ENCODE measurements at places on chromosomes 7 and 10.

- no peak overlapping the region for H3K27ac ChIP-seq
- H3K4me3 ChIP-seq: no peak overlapping the region
- H3K4me1 ChIP-seq: no peaks in the 10 kb centered on the region
- DNase-seq: no peak
Measured at GRCh38 chr7:90869335-90869734, 273.2 kb downstream of the CDK14 start.

- H3K4me3 ChIP-seq: no peak overlapping the region
- H3K27me3 ChIP-seq: no peaks in the 10 kb centered on the region
- DNase-seq: no peak
- H3K27ac ChIP-seq: no peak overlapping the region
Measured at GRCh38 chr7:100684534-100685042, 9.5 kb downstream of the GIGYF1 start.

- no peaks in the 10 kb centered on the region for H3K36me3 ChIP-seq
- H3K4me1 ChIP-seq: no peaks in the 10 kb centered on the region
- DNase-seq: no peak
Measured at GRCh38 chr7:74149603-74150002, 24.6 kb upstream of the EIF4H start.

- DNase-seq: no peak
- no peaks in the 10 kb centered on the region for H3K4me1 ChIP-seq
- peaks cover 28% of the 10 kb centered on the region for H3K36me3 ChIP-seq
- no peak overlapping the region for H3K4me3 ChIP-seq
- no peak overlapping the region for H3K27ac ChIP-seq
- H3K27me3 ChIP-seq: no peaks in the 10 kb centered on the region
Measured at GRCh38 chr10:102517553-102517952, 13.8 kb downstream of the SUFU start.

- no peaks in the 10 kb centered on the region for H3K36me3 ChIP-seq
- DNase-seq: no peak
- no peak overlapping the region for H3K4me3 ChIP-seq
- H3K27ac ChIP-seq: no peak overlapping the region
- no peaks in the 10 kb centered on the region for H3K4me1 ChIP-seq
Measured at GRCh38 chr7:84913731-84914130, 273.1 kb downstream of the SEMA3D start.

DNA sequence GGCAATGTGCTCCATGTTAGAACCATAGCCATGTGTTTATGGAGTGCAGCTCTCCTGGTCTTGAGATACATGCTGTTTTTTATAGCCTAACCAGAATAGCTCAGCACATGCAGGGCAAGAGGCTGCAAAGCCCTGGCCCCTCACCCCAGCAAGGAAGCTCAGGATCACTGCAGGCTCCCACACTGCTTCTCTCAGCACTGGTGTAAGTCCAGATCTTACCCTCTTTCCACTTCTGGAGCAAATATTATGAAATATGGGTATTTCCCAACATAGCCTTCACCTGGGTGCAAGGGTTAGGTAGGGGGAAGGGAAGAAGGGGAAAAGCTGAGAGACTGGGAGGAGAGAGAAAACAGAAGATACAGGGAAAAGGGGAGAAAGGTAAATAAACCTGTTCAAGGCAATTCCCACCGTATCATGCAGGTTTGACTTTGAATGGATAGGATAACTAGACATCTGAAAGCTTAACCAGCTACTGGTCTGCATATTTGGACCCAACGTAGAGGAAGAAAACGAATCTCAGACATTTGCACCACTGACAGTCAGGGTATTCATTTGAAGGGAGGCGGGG lies 19.7 kb downstream of the SKIDA1 start:
- peaks cover 56% of the 10 kb centered on the region for H3K27me3 ChIP-seq
- no peaks in the 10 kb centered on the region for H3K4me1 ChIP-seq
- no peak overlapping the region for H3K4me3 ChIP-seq
- DNase-seq: no peak

DNA sequence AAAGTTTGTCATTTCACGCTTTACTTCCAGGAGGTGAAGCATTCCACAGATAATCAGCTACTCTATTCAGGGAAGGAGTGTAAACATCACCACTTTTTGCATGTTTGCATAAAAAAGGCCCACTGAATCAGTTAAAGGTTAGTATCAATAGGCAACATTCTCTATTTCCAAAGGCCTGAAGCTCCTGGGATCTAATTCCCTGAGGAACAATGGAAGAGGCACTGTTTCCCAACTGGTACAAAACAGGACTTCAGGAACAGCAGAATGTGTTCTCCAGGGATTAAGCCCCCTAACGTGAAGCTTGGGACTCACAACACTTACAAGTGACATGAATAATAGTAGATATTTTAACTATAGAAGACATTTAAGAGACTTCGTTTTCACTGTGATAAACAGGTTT lies 6.1 kb downstream of the LRRN3 start:
- no peak for DNase-seq
- H3K27ac ChIP-seq: no peak overlapping the region
- H3K4me1 ChIP-seq: peaks cover 49% of the 10 kb centered on the region
- H3K36me3 ChIP-seq: peaks cover 19% of the 10 kb centered on the region

DNA sequence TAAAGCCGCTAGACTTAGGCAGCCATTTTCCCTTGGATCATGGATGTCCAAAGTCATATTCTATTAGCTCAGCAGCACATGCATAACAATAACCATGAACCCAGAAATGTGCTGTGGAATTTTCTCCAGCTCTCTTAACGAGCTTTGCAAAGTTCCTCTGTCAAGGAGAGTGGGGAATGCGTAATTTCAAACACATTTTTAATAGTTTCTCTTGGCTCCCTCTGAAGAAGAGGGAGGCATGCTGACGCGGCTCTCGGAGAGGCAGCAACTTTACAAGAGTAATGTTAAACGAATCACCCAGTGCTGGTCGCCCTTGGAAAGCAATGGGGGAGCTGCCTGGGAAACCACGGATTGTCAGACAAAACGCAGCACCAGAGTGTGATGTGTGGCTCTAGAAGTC lies 114.8 kb downstream of the RAB18 start:
- H3K4me1 ChIP-seq: no peaks in the 10 kb centered on the region
- H3K36me3 ChIP-seq: no peaks in the 10 kb centered on the region
- H3K27ac ChIP-seq: no peak overlapping the region
- DNase-seq: no peak

GRCh38 chr10:3525832-3526449 lies 259.1 kb downstream of the KLF6 start:
- peaks cover under 1% of the 10 kb centered on the region for H3K27me3 ChIP-seq
- no peak overlapping the region for H3K27ac ChIP-seq
- no peak for DNase-seq
- no peak overlapping the region for H3K4me3 ChIP-seq

- H3K36me3 ChIP-seq: no peaks in the 10 kb centered on the region
- H3K27me3 ChIP-seq: no peaks in the 10 kb centered on the region
- no peak overlapping the region for H3K27ac ChIP-seq
- no peak overlapping the region for H3K4me3 ChIP-seq
Measured at GRCh38 chr10:54880996-54881395, 80.0 kb upstream of the PCDH15 start.

DNA sequence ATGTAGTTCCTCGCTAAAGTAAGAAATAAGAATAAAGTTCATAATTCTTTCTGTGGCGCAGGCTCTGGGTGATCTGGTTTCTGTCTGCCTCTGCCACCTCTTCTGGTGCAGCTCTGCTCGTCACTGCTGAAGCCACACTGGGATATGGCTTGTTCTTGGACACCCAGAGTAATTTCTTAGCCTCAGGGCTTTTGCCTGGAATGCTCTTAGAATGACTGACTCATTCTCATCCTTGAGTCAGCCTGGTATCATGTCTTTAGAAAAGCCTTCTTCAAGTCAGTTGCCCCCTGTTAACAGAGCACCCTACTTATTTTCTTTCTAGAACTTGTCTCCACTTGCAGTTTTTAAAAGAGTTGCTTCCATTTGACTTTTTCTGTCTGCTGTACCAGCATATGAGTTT lies 2.0 kb downstream of the ZSCAN25 start:
- DNase-seq: no peak
- peaks cover 60% of the 10 kb centered on the region for H3K36me3 ChIP-seq
- H3K27me3 ChIP-seq: peaks cover 2% of the 10 kb centered on the region
- H3K4me1 ChIP-seq: peaks cover 69% of the 10 kb centered on the region

GRCh38 chr10:51137756-51138529 lies 63.7 kb downstream of the PRKG1 start:
- H3K4me1 ChIP-seq: no peaks in the 10 kb centered on the region
- no peaks in the 10 kb centered on the region for H3K27me3 ChIP-seq
- H3K4me3 ChIP-seq: no peak overlapping the region
- H3K27ac ChIP-seq: no peak overlapping the region
- no peak for DNase-seq

DNA sequence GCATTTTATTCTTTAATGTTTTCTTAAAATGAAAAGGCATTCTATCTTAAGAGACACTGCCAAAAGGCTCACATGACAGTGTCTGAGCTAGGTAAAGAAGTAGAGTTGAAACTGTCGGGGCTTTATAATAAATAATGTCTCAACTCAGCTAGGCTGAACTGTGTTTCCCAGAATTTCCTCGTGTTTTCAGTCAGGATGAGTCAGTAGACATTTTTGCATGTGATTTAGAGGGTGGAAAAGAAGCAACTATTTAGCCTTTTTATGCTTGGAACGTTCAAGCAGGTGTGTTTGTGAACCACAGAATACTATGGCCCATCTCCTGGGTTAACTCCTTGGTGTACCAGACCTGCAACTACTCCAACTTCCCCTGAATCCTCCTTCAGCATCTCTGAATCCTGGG lies 23.4 kb upstream of the LIPA start:
- H3K27me3 ChIP-seq: peaks cover 20% of the 10 kb centered on the region
- no peak overlapping the region for H3K4me3 ChIP-seq
- DNase-seq: no peak
- no peaks in the 10 kb centered on the region for H3K36me3 ChIP-seq

DNA sequence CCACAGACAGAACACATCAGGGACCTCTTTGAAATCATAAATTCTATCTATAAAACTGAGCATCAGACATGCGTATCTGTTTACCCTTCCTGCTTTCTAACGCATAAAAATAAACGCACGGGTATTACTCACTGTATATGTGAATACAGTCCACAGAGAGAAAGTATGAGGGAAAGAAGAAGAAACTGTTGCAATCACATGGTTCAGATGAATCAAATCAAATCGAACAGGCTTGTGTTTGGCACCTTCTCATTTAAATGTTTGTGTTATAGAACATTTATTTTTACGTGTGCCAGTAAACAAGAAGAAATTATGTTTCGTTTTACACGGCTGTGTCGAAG lies 322.0 kb downstream of the FRMD4A start:
- peaks cover 31% of the 10 kb centered on the region for H3K4me1 ChIP-seq
- peak overlapping the region; percentile 50 for H3K27ac ChIP-seq
- H3K27me3 ChIP-seq: peaks cover 6% of the 10 kb centered on the region
- DNase-seq: no peak

- peaks cover 45% of the 10 kb centered on the region for H3K4me1 ChIP-seq
- peaks cover 14% of the 10 kb centered on the region for H3K36me3 ChIP-seq
- DNase-seq: peak; percentile 39
- H3K27ac ChIP-seq: peak overlapping the region; percentile 79
Measured at GRCh38 chr10:6300106-6300783, 97.5 kb downstream of the PFKFB3 start.

- H3K36me3 ChIP-seq: no peaks in the 10 kb centered on the region
- H3K27me3 ChIP-seq: peaks cover 14% of the 10 kb centered on the region
- no peaks in the 10 kb centered on the region for H3K4me1 ChIP-seq
Measured at GRCh38 chr7:112147793-112148361, 58.3 kb downstream of the DOCK4 start.

DNA sequence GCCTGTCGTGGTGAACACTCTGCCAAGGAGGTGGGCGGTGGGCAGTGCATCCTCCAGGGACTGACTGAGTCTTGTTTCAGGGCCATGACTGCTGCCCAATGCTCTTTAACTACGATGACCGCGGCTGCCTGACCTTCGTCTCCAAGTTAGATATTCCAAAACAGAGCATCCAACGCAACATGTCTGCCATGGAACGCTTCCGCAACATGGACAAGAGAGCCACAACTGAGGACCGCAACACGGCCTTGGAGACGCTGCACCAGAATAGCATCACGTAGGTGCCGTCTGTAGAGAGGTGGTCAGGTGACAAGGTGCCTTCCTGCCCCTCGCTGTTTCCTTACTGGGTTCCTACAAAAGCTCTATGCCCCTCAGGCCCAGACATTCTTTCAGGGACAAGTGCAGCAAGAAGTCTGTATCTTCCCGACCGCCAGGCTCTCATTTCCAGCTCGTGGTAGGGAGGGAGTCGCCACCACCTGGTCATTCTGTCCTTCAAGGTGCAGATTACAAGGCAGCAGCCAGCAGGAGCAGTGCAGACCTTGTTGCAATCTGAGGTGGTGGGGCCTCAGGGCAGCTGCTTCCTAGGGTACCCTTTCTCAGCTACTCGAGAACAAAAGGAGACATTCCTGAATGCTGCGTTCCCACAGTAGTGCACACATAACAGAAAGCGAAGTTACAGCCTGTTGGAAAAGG lies 14.9 kb upstream of the ARPC1B start:
- no peaks in the 10 kb centered on the region for H3K4me1 ChIP-seq
- no peak for DNase-seq

DNA sequence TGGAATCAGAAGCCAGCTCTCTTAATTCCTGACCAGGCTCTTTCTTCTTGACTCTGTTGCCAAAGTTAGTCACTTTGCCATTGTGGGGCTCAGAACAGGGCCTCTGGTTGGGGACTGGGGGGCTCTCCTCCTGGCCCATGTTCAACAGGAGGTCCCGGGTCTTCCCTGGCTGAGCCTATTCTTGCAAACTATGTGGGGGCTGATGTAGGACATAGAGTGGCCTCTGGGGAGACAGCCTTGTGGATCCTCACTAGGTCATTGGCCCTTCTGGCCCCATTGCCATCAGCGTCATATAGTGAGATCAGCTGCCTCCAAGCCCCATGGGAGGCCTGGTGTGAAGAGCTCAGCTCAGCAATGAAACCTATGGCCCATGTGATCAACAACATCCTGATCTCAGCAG lies 77.6 kb upstream of the LEP start:
- no peak for DNase-seq
- no peak overlapping the region for H3K4me3 ChIP-seq
- H3K27ac ChIP-seq: no peak overlapping the region
